ENCODE measurements at places on chromosomes 5 and 9.

GRCh38 chr5:178637356-178638074 lies 10.7 kb upstream of the CLK4 start:
- no peak for DNase-seq

GRCh38 chr5:178201927-178202235 lies 2.5 kb upstream of the HNRNPAB start:
- no peak for DNase-seq

- DNase-seq: no peak
Measured at GRCh38 chr9:24096756-24097155, 270.7 kb upstream of the ELAVL2 start.

GRCh38 chr5:141371572-141372475 lies 1.8 kb downstream of the PCDHGB3 start:
- DNase-seq: no peak

DNA sequence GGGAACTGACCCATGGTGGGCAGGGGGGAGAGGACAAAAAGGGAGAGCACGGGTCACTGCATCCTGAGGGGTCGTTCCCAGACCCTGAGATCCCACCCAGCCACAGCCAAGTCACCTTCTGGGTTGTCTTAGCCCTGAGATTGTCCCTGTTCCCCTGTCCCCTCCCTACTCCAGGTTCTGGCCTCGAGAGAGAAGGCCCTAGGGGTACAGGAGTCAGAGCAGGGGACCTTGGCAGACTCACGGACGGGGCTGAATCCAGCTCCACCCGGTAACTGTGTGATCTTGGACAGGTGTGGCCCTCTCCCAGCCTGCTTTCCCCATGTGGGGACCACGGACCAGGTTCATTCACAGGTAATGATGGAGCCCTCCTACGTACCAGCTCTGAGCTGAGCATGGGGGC lies 11.2 kb upstream of the CERCAM start:
- DNase-seq: no peak

DNA sequence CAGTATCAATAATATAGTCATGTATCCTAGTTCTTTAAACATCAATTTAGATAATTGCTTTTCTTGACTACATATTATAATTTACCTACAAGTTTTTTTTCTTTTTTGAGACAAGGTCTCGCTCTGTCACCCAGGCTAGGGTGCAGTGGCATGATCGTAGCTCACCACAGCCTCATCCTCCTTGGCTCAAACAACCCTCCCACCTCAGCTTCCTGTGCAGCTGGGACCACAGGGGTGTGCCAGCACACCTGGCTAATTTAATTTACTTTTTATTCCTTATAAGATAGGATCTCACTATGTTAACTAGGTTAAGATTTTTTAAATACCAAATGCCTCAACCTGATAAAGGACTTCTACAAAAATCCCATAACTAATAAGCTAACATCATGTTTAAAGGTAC lies 21.1 kb downstream of the UIMC1 start:
- no peak for DNase-seq

GRCh38 chr5:136079195-136079985 lies 50.6 kb downstream of the TGFBI start:
- DNase-seq: no peak

GRCh38 chr5:158856794-158857193 lies 242.9 kb downstream of the EBF1 start:
- no peak for DNase-seq

DNA sequence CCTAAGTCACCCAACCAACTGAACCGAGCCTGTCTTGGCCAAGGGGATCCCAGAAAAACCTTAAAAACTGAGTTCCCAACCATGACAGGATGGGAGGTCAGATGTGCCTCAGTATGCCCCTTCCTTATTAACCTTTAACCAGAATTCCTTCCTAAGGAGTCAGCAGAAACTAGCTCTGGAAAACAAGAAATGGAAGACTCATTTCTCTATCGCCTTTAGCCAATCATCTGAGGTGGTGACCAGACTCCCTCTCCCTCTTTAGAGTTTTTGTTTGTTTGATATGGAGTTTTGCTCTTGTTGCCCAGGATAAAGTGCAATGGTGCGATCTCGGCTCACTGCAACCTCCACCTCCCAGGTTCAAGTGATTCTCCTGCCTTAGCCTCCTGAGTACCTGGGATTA lies 37.5 kb downstream of the SLC28A3 start:
- DNase-seq: no peak

- no peak for DNase-seq
Measured at GRCh38 chr9:109251776-109252106, 69.1 kb downstream of the EPB41L4B start.

- DNase-seq: no peak
Measured at GRCh38 chr9:99176527-99177013, 45.2 kb downstream of the ALG2 start.

DNA sequence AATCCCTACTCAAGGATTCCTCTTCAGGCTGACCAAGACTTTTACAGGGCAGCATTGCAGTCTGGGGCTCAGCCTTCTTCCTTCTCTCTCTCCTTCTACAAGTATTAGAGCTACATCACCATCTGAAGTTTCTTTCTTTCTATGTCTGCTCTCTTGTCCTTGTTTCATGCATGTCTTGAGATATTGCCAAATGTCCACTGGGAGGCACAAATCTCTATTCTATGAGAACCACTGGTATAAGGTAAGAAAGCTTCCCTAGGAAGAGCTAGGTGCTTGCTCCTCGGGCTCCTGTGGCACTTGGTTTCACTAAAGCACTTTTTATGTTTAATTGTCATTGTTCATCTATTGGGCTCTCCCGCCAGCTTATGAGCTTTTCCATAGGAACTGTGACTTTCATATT lies 289.2 kb upstream of the PCSK5 start:
- DNase-seq: no peak

GRCh38 chr9:16294133-16294770 lies 576.2 kb downstream of the BNC2 start:
- no peak for DNase-seq

- DNase-seq: no peak
Measured at GRCh38 chr9:21491756-21492155, 9.6 kb upstream of the IFNE start.

- no peak for DNase-seq
Measured at GRCh38 chr9:4574657-4575243, 84.5 kb downstream of the SLC1A1 start.

All from stimulated activated CD4-positive, alpha-beta T cell treated with anti-CD3 and anti-CD28 coated beads, TNF-alpha, amount 100 ng/mL, for 1 hour (primary cell).